ENCODE measurements at places on chromosomes 3 and 15.
A peak's percentile ranks its signal among the peaks of the same experiment; 100 is the strongest.

GRCh38 chr15:79632457-79632856 lies 200.3 kb downstream of the MINAR1 start:
- DNase-seq, result no peak

DNA sequence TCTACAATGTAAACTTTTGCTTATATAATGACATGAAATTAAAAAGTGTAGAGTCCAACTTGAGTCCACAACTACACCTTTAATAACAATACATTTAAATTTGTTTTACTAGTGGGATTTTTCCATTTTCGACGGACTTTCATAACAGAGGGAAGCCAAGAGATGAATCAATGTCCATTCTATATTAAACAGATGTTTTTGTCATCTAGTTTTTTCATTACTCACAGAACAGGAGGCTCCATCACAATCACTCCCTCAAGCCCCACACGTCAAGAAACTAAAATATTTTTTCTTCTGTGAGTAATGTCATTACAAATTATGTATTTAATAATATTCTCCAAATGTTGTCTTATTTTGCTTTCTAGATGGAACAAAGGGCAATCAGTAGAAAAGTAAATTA lies 932.9 kb downstream of the ROBO1 start:
- no peak for DNase-seq

DNA sequence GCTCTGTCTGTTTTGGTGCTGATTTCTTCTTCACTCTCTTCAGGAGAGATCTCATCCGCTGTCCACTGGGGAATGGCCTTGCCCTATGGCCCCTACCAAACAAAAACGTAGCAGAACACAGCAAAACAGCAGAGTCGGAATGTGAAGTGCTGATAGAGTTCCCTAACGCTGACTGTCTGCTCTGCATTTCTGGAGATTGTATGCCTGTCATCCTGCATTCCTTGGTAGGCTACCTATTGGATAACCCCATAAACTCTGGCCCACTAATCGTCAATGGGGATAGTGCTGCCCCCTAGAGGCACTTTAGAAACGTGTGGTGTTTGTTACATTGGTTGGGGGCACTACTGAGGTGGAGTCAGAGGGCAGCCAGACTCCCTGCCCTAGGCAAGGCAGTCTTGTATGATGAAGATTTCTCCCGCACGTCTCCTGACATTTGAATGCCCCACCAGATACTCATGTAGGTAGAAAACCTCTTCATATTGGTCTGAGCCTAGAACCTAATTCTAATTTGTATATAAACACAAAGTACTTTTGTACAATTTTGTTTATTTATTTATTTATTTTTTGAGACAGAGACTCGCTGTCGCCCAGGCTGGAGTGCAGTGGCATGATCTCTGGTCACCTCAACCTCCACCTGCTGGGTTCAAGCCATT lies 15.6 kb upstream of the MAGEF1 start:
- peak; percentile 37 for DNase-seq

DNA sequence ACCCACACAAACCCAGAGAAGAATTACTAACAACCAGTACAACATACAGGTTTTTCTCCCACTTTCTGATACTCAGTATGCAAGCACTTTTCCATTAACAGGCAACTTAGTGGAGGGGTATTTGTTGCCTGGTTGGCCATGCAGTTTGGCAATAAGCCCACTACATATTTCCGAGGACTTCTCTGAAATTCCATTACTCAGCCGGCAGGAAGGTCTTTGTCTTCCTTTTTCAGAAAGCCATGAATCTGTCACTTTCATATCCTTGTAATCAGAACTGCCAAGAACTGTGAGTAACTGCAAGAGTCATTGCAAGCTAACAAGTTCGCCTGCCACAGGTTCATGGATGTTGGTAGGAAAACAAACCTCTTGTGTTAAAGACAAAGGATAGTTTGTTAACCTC lies 422.3 kb upstream of the ROBO1 start:
- no peak for DNase-seq

- no peak for DNase-seq
These were observed 111.9 kb downstream of the BCHE start for GRCh38 chr3:165725296-165725695.

GRCh38 chr15:64775551-64776401 lies at the start of gene RBPMS2:
TSS of gene RBPMS2 (minus strand) at chr15:64775589. CDS start at chr15:64775319, 270 bp downstream.
- no peak for DNase-seq

- no peak for DNase-seq
These were observed 34.6 kb upstream of the TOPAZ1 start for GRCh38 chr3:44206862-44207652.

DNA sequence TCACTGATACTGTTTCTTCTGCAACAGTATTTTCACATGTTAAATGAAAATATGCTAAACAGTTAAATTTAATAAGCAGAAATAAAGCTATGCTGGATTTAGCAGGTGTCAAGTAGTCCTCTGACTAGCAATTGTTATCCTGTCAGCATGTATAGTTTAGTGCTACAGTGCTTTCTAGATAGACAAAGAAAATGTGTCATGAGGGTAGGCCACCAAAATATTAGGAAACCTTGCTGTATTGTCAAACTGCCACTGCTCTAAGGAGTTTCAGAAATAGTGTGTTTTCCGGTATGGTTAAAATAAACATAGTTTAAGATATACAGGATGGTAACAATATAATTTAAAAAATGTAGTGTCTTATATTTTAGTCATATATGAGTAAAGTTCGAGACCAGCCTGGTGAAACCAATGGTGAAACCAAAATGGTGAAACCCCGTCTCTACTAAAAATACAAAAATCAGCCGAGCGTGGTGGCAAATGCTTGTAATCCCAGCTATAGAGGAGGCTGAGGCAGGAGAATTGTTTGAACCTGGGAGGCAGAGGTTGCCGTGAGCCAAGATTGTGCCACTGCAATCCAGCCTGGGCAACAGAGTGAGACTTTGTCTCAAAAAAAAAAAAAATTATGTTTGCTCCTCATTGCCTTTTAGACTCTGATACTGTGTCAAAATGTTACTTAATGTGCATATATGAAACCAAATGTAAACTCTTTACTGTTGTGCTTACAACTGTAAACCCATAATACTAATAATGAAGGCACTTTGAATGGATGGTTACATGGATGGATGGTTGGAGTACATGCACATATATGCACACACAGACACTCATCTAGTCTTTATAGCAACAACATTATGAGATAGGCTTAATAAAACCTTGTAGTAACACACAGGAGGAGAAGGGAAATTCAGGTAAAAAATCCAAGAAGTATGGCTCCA lies 204.8 kb downstream of the RSRC1 start:
- DNase-seq, result no peak

DNA sequence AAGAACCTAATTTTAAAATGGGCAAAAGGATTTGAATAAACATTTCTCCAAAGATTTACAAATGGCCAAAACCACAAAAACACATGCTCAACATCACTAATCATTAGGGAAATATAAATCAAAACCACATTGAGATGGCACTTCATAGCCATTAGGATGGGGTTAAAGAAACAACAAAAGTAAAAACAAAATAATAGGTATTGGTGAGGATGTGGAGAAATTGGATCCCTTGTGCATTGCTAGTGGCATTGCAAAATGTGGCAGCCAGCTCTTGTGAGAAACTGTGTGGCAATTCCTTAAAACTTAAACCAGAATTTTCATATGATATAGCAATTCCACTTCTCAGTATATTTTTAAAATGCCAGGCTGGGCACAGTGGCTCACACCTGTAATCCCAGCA lies 126.5 kb downstream of the STT3B start:
- DNase-seq, result no peak

DNA sequence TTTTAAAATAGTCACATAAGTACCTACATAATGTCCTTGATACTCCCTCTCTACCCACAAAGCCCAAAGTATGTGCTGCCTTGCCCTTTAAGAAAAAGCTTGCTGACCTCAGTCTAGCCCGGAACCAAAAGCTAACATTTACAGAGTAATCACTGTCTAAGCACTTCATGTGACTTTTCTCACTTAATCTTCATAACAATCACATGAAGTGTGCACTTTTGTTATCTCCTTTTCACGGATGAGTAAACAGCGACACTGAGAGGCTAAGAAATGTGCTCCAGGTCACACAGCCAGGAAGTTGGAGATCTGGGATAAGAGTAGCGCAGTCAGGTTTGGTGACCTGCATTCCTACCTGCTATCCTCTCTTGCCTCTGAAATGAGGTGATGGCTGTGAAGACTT lies 194.0 kb downstream of the ITPR1 start:
- no peak for DNase-seq

- DNase-seq, result no peak
These were observed 657.5 kb upstream of the NECTIN3 start for GRCh38 chr3:110413807-110414748.

DNA sequence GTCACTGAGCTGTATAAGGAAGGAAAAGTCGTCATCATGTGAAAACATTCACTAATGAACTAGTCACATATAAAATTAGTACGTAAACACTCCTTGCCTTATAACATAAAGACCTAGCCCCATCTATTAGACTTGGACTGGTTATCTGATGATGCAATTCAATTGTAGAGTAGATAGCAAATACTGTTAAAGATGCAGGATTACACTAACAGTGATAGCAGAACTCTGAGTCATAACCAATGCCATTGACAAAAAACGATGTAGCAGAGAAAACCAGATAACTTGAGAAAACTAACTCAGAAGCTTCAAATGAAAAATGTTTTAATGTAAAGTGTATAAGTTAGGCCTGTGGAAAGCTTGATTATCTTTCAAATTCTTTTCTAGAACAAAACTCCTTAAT lies 132.2 kb downstream of the WDR72 start:
- no peak for DNase-seq

GRCh38 chr15:47333734-47334133 lies 383.6 kb upstream of the SEMA6D start:
- DNase-seq, result no peak

GRCh38 chr3:63479661-63480035 lies 172.8 kb upstream of the SNTN start:
- no peak for DNase-seq

DNA sequence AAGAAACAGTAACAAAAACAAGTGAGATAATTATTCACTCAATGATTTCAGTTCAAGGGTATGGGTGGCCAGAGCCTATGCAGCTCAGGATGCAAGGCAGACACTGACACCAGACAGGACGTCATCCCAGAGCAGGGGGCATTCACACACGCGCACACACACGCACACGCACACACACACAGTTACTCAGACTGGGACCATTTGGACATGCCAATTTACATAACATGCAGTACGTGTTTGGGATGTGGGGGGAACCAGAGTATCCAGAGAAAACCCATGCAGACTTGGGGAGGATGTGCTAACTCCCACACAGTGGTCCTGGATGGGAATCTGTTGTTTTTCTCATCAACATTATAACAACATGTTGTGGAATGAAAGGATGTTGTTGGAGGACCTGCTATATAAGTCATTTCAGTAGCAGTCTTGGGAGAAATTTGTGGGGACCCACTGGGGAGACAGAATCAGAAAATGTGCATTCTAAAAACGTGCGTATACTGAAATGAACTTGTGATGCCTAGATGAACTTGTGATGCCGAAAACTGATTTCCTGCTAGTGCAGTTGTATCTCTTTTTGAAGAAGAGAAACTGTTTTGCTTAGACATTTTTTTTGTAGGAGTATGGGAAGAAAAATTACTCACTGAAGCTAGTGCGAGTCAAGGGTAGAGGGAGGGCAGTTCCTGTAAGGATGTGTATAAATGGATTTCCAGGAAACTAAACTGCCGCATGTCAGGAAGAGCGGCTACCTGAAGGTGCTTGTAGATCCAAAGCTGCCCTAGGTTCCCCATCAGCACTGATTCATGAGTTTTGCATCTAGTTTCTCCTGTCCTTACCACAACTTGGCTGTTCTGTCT lies 25.2 kb downstream of the CD200 start:
- DNase-seq, result peak; percentile 29

GRCh38 chr3:112598731-112599130 lies 36.9 kb downstream of the SLC35A5 start:
- no peak for DNase-seq

DNA sequence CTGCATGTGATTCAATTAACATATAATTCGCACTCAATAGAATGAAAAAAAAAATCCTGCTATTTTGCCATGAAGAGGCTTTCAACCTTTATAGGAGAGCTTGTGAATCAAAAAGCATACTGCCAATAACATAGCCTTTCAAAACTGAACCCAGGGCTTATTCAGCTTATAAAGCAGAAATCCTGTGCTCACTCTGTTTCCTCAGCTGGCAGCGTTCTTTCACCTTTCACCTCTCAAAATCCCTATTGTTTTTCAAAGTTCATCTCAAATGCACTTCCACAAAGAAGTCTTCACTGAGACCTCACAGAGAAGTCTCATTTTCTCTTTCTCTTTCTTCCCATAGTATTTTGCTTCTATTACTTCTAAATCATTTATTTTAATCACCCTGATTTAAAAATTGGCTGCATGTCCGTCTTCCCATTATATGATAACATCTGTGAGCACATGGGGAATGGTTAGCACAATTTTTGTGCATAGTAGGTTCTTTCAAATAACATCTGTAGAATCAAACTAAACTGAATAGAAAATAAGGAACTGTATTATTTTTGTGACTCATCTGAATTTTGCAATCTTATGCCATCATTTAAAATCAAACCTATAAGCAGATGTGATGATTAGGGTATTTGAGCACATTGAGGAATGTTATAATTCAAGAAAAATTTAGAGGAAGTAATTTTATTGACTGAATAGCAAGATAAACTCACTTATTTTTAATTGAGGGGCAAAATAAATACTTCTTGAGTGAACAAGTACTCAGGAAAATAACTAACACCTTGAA lies 373.4 kb downstream of the NLGN1 start:
- DNase-seq, result no peak

DNA sequence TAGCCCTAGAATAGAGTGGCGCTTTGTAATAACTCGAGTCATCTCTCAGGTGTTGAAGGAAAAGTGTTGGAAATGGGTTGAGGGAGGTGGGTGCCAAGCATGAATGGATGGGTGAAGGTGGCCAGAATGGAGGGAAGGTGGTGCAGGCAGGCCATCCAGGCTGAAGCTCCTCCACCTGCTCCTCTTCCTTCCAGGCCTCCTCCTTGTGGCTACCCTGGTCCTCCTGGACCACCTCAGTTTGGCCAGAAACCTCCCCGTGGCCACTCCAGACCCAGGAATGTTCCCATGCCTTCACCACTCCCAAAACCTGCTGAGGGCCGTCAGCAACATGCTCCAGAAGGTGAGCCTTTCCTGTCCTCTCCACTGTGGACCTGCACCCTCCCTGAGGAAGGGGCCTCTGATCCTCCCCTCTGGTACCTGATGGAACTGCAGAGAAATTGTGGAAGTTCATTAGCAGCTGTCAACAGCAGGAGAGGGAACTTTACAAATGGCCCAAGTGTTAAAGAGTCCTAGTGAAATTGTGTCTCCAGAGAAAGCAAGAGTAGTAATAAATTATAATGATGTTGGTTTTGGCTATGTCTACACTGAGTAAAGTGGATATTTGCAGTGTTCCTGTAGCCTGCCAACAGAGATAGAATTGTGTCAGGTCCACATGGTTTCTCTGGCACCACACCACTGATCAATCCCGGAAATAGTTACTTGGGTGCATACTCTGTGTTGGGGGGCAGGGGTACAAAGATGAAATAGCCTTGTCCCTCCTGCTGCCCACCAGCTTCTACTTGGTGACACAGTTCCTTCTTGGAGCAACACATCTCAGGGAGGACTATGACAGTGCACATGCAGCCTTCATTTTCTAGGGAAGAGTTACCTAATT lies 1.6 kb downstream of the IL12A start:
- DNase-seq, result no peak

Measured in activated CD4-positive, alpha-beta T cell treated with anti-CD3 and anti-CD28 coated beads, Interleukin-2, amount 50 U/mL, for 48 hours (primary cell).